ENCODE measurements at places on chromosomes 1 and 21.

DNA sequence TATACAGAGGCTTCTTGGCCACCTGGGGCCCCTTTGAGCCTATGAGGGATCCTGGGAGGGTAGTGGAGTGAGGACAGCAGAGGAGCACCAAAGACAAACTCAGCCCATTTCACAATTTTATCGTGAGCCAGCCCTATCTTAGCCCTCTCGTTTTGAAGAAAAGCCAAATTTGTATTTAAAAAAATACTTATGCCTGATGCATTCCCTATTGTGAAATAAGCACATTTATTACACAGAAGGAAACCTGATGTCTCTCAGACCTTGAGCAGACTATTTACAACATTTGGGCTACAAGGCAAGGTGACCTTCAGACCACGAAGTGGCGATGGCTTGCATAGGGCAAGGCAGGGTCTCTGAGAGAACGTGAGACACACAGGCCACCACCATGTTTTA is 41.3 kb upstream of the H6PD start:
- DNase-seq, result no peak

DNA sequence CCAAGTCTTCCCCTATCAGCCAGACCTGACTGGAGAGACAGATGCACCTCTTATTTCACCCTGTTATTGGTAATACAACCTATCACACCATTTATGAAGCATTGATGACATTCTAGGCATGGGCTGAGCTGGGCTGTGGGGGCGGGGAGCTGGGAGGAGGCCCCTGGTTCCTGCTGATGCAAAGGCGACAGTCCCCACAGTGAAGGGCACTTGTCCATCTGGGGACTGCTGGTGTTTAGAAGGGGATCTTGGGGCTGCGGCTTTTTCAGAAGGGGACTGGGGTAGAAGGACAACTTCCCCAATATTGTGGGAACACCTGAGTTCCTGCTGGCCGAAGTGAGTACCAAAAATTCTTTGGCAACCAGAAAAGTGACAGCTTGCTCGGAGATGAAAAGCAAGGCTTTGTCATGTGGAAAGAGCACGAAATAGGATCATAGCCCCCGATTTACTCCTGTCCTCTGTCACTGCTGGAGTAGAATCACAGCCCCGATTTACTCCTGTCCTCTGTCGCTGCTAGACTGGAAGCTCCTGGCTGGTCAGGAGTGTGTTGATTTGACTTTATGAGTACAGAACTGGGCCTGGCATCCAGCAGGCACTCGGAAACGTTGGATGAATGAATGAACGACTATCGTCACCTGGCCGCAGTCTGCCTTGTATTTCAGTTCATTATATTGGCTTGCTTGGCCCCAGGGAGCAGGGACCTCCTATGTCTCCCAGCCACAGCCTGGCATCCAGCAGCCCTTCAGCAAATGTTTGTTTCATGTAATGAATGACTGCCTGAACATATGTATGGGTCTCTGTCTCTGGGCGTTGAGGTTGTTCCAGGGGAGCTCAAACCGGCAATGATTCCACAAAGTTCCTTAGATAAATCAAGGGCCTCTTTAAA is 16.5 kb upstream of the ETV3L start:
- DNase-seq, result no peak

- no peak for DNase-seq
Measured at GRCh38 chr1:171973421-171973820, 132.1 kb downstream of the DNM3 start.

DNA sequence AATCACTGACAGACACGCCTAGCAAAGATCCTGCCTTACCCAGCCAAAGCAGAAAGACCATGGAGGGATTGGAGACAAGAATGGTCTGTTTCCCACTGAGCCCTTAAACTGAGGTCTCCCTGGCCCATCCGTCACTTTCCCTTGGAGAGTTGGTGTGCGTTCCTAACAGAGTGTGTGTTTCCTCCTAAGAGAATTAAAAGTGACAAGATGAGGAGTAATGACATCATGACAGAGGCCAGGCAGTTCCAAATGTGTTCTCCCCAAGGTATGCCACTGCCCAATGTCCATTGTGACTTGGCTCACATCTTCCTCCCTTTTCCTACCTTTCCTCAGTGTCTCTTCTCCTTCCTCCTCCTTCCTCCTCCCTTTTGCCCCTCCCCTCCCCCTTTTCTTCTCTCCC is 295.7 kb downstream of the SIPA1L2 start:
- DNase-seq, result no peak

DNA sequence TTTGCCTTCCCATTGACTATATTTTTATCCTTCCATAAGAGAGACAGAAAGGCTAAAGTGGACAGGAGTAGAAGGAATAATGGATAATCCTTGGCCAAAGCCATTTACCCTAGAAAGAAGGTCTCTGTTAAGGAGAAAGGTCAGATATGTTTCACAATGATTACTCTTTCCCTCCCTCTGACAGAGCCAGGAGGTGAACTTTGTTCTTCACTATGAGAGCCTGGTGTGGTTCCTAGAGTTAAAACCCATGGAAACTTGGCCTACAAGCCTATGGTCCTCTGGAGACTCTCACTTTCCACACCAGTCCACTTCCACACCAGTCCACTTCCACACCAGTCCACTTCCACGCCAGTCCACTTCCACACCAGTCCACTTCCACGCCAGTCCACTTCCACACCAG is 479.9 kb upstream of the ZP4 start:
- DNase-seq, result no peak

All from putamen (tissue), 1 donor.